ENCODE measurements at places on chromosomes 1 and 21. TPM values are rescaled to one million over a fixed set of nuclear protein-coding genes. Genes with fewer than 3 reads are reported as not detected.

DNA sequence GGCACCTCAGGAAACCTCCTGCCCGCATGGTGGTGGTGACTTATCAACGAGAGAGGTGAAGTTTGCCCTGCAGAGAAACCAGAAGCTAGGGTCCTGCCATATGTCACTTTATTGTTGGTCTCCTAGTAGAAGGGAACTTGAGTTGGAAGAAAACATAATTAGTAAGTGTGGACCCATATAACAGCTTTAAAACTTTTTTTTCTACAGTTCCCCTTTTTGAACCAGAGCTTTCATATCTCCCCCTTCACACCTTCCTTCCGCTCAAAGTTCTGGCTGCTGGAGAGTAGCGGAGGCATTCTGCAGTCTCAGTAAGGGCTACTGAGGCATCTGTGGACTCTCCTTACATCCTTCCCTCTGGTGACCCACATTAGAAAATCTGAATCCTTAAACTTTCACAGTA is 48.9 kb downstream of the PHC2 start:
- no peak for DNase-seq

DNA sequence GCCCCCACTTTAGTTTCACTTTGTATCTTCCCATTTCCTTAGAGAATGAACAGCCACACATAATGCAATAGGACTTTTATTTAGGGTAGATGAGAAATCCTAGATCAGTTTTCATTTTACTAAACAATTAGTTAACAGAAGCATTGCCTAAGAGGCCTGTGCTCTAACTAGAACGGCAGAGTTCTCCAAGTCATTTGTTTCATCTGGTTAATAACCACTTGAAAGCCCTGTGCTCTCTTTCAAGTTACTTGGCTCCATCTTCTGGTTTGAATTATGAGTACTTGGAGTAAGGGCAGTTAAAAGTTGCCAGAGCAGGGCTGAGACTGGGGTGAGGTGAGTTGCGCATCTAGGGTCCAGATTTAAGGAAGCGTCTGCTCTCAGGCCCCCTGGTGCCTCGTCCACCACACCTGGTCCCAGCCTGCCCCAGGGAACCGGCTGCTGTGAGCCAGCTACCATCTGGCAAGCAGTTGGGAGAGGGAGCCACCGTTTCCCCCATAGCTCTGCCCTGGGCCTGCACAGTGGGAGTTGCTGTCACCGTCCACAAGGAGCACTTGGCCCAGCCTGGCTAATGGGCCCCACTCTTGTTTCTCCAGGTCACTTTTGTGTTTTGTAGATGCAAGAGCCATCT is 18.1 kb upstream of the SLC44A3 start:
- DNase-seq, result no peak

FMO2 gene
- polyA plus RNA-seq, result 0.48 TPM

DCST2 gene
- polyA plus RNA-seq, result 0.59 TPM

CIART gene
- polyA plus RNA-seq, result 3.8 TPM
